NCI-H2227 treated with DMSO at 0.1 percent for 48 hours (cell line): ENCODE measurements at places on chromosomes 4 and X.

GRCh38 chrX:150790021-150790420 lies 96.8 kb downstream of the MTMR1 start:
- DNase-seq, result no peak

DNA sequence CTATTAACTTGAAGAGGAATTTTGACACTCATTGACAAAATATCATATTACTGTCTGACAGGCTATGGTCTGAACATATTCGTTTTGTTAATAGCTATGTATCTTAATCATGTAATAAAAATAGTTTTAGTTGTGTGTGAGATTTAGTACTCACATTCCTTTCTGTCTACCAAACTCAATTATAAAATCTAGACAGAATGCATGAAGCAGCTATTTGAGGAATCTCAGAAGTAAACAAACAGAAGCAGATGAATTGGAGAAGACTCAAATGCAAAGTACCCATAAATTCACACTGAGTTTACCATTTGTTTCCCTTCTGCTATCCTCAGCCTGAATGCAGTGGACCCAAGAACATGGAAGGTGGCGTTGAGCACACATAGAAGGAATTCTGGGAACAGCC lies 841.6 kb upstream of the AADAT start:
- DNase-seq, result no peak

- DNase-seq, result no peak
These were observed 11.5 kb downstream of the PPARGC1A start for GRCh38 chr4:23878246-23878891.

- DNase-seq, result no peak
These were observed 540.9 kb downstream of the PPARGC1A start for GRCh38 chr4:23348789-23349498.

GRCh38 chr4:173504181-173504503 lies 25.9 kb downstream of the HAND2 start:
- no peak for DNase-seq

GRCh38 chrX:44228621-44229020 lies 114.9 kb downstream of the EFHC2 start:
- no peak for DNase-seq

- no peak for DNase-seq
These were observed 72.0 kb upstream of the PJA1 start for GRCh38 chrX:69237236-69237635.

DNA sequence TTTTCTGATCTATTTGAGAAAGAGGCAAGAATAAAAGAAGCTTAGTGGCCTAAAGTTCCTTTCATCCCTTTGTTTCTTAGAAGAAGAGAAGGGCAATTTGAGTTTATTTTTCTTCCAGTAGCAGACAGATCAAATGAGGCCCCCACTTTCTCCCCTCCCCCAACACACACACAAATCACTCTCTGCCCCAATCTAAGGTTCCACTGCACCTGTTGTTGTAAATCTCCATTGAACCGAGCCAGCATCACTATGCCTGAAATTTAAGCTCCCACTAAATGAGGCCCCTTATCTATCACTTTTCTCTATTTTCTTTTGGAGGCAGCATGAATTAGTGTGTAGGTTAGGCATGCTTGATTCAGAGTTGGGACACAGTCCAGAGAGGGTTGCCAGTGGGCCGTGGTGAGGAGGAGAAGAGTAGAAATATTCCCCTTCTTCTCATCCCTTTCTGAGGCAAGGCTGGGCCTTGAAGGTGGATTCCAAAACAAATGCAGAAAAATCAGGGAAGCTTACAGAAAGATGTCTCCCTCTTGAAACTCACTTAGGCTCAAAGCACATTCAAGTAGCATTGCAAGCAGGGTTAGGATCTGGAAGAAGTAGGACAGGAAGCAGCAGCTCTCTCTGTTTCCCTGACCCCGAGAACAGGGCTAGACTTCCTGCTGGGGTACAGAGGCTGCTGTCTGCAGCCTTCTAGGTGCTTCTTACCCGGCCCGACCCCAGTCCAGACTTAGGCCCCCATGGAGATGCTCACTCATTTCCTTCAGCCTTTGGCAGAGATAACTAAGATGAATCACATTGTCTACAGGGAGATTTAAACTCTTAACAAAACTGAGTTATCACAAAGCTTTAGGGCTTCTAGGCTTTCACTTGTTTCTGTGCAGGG lies 70.7 kb downstream of the RASL11B start:
- no peak for DNase-seq

DNA sequence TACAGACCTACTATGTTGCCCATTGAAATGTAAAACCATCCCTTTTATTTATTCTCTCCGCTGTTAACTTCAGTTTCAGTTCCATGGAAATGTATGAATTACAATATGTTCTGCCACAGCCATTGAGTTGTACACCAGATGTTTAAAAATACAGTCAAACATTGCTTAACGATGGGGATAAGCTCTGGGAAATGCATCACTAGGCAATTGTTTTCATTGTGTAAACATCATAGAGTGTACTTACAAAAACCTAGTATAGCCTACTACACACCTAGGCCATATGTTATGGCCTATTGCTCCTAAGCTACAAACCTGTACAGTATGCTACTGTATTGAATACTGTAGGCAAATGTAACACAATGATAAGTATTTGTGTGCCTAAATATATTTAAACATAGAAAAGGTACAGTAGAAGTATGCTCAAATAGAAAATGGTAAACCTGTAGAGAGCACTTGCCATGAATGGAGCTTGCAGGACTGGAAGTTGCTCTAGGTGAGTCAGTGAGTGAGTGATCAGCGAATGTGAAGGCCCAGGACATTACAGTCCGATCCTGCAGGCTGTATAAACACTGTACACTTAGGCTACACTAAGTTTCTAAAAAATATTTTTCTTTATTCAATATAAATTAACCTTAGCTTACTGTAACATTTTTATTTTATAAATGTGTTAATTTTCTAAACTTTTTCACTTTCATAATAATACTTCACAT lies 2.7 kb upstream of the PF4V1 start:
- DNase-seq, result no peak

DNA sequence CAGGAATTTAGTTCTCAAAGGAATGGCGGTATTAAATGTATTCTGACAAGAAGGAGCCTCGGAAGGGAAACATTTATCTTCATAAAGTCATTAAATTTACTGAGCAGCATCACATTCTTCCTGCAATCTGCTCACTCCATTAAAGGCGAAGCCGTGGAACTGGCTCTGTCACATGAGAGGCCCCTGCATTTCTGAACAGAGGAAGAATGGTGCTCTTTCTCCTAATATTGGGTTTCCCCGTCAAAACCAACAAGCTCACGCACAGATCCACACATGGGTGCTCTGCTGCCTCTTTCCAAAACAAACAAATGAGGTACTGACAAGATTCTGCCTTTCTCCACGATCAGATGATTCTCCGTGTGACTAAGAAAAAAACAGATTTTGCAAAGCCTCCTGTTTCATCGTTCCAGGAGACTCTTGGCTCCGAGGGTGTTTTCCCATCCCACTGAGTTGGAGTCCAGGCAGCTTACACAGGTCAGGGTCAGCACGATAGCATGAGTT lies 191.2 kb downstream of the IDS start:
- DNase-seq, result no peak

DNA sequence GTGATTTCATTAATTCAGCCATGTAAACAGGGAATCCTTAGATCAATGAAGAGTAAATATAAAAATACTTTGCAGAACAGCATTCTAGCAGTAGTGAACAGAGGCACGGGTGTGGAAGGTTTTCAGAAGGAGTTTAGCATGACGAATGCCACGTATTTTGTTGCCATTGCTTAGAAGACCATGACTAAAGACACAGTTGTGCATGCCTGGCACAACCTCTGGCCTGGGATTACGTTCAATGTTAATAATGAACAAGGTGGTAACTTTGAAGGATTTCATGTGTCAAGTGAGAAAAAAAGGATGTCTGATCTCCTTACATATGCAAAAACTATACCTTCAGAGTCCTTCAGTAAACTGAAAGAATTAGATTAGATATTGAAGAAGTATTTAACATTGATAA lies 171.9 kb downstream of the MAGEB5 start:
- DNase-seq, result no peak

GRCh38 chr4:73420615-73421014 lies 15.4 kb upstream of the AFP start:
- DNase-seq, result no peak

DNA sequence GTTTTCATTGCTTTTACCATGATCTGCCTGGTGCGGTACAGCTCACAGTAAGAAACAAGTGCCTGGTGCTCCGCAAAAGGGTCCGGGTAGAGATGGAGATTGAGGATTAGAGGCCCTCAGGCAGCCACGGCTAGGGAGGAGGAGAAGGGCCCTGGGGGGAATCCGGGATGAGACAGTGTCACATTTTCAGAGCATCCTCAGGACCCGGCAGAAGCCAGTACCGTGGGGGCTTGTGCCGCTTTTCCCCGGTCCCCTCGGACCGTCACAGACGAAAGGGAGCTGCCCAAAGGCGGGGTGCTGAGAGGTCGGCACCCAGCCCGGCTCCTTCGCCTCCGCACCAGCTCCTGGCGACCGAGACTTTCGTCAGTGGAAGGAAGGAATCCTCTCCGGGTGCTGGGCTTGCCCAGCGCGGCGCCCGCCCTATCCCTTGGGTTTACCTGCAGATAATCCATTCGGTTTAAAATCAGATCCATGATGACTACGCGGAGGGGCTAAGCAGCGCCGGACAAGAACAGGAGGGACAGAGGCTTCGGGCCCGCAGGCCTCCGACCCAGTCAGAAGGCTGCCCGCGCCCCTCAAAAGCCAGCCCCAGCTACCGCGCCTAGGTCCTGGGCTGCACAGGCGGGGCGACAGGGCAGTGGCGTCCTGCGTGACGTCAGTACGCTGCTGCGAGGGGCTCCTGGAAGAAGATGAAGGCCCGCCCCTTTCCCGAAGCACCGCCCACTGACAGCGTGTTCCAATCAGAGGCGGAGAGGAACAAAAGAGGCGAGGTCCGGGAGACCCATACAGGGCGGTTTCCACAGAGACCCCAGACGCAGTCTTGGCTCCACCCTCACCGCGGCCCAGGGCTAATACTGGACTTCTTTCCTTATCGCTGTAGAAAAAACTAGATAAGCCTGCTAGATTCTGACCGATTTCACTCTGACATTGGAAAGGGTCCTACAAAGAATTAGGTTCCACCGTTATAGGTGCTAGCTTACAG lies at the start of gene BBS7:
Gene BBS7, minus strand, starts transcription at position 634 of the 982 bp plus-strand sequence. Its CDS starts 161 bp downstream, at position 473.
- peak; percentile 95 for DNase-seq

GRCh38 chrX:131827935-131828334 lies 195.2 kb upstream of the STK26 start:
- DNase-seq, result peak; percentile 24

DNA sequence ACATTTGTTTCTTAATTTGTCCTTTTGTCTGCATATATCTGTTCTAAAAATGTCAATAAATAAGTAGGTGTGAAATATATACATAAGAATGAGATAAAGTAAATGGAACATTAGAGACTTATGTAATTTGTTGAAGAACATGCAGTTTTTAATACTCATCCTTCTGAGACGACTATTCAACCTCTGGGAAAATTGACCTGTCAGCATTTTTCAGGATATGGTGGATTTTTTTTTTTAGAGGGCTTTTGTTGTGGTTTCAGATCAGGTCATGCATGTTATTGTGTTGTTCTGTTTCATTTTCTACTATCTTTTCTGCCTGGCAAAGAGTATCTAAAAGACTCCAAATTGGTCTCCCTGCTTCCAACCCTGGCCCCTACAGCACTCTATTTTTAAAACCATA lies 97.3 kb downstream of the PCDH7 start:
- DNase-seq, result no peak

GRCh38 chr4:88442689-88443191 lies 14.2 kb upstream of the HERC5 start:
- DNase-seq, result no peak

DNA sequence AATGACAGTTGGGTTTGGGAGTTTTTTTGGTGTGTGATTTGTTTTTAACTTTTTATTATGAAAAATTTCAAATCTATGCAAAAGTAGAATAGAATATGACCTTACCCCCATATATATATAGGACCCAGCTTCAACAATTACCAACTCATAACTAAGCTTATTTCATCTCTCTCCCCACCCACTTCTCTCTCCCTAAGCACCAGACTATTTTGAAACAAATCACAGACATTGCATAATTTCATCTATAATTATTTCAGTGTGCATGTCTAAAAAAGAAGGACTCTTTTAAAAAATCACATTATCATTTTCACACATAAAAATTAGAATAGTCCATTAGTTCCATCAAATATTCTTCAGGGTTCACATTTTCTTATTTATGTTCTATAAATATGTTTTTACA lies 28.3 kb upstream of the NKX6-1 start:
- no peak for DNase-seq

DNA sequence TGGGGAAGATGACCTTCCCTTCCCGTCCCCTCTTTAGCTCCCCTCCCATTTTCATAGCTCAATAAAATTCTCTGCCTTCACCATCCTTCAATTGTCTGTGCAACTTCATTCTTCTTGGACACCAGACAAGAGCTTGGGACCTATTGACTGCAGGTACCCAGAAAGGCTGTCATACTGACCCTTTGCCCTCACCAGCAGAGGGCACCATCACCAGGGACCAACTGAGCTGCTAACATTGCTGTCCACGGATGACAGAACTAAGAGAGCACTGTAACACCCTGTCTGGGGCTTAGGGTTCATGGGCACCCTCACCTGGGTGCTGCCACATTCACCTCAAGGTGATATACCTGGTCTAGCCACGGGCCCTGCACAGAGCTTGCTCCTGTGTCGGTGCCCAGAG lies 141.3 kb upstream of the VCX3B start:
- no peak for DNase-seq

DNA sequence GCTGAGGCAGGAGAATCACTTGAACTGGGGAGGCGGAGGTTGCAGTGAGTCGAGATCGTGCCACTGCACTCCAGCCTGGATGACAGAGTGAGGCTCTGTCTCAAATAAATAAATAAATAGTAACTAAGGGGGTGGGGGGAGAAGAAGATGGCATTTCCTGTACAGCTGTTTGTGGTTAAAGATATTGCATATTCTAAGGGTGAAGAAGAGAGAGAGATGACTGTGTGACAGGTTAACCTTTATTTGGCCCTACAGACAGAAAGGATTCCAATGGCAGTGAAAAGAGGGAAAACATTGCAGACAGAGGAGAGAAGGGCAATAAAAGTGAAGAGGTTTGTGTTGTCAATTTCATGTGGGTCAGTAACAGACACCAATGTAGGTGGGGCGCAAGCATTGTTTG lies 9.4 kb downstream of the TASL start:
- DNase-seq, result no peak

DNA sequence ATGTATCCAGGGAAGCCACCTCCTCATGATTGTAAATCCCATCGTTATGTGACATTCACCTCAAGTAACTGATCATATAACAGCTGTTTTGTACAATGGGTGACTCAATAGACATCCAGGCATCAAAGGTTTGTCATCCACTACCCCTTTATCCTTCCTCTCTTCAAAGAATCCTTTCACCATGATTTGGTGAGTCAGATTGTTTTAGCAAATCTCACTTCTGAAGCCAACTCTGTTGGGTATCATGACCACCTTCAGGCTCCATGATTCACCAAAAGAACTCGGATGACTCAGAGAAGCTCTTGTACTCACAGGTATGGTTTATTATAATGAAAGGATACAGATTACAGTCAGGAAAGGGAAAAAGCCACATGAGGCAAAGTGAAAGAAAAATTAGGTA lies 132.1 kb downstream of the PWWP3B start:
- DNase-seq, result no peak

DNA sequence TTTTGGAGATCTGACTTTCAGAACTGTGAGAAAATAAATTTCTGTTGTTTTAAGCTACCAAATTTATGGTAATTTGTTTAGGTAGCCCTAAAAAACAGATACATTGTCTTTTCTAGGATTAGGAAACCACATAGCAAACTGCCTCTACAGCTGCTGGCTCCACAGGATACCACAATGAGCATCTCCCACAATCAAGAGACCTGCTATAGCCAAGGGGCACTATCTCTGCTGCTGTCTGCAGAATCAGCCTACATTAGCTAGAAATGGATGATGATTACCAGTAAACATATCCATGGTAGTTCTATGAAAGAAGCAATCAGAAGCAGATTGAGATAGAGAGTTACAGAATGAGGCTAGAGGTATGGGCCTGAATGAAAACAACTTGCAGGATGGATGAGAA lies 244.4 kb upstream of the NDST4 start:
- no peak for DNase-seq
